Cortex of kidney (tissue), 1 donor: ENCODE measurements at places on chromosomes 3 and 15.

DNA sequence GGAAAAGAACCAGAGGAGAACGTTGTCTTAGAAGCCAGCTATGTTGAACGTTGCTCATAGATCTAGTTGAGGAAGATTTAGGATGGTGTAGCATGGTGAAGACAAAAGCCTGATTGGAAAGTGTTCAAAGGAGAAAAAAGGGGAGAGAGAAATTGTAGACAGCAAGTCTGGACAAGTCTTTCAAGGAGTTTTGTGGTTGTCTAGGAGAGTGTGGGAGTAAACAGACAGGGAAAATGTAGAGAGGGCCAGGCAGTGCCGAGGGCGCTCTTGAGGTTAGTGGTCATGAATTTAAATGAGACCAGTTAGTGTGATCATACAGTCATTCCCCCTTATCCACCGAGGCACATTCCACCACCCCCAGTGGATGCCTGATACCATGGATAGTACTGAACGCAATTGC, 167.5 kb upstream of the IL12A start:
- no peak for DNase-seq

GRCh38 chr3:130963878-130964277, 62.7 kb downstream of the ASTE1 start:
- DNase-seq = no peak

DNA sequence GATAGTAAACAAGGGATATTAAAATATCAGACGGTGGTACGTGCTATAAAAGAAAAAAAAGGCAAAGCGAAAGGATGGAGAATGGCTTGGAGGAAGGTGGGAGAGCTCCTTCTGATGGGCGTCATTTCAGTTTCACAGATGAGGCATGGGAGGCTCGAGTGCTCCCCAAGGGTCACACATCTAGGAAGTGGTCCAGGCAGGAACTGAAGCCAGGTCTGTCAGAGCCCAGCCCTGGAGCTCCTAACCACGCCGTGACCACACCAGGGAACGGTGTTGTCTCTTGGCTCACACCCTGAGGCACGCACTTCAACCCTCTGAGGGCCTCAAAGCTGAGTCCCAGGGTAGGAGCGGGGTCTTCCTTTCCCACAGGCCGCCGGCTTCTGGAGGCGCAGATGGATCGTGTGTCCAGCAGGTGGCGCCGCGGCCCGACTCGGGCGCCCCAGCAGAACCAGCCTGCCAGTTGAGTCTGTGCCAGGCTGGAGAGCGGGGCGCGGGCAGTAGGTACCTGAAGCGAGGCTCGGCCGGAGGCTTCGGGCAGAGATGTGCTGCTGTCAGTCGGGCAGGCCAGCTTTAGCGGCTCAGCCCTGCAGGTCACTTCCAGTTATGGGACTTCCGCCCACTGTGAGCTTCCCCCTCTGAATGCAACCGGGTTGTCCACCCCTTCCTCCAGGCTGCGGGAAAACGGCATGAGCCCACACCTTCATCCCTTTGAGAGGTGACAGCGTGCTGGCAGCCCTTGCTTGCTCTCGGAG, 68.1 kb downstream of the SLC6A1 start:
- no peak for DNase-seq

DNA sequence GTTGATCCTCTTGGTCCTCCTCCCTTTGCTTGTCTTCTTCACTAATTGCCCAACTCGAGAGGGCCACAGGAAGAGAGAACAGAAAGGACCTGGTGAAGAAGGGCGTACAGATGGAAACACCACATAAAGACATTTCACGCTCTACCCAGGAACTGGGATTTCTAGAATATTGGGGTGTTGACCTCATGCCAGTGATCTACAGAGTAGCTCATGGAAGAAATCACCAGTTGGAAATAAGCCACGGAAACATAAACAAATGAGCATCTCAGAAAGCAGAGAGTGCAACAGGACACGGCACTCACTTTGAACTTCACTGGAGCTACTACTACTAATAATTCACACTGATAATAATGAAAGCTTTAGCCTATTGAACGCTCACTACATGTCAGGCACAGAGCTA, 84.6 kb upstream of the ARHGEF3 start:
- no peak for DNase-seq

GRCh38 chr15:63495780-63496488, 8.5 kb upstream of the USP3 start:
- DNase-seq = no peak

GRCh38 chr15:96058103-96058851, 272.2 kb upstream of the NR2F2 start:
- DNase-seq = no peak

GRCh38 chr3:125207949-125208568, 4.5 kb downstream of the SLC12A8 start:
- DNase-seq = no peak

- no peak for DNase-seq
Measured at GRCh38 chr3:120033596-120033995, 60.7 kb downstream of the GSK3B start.

DNA sequence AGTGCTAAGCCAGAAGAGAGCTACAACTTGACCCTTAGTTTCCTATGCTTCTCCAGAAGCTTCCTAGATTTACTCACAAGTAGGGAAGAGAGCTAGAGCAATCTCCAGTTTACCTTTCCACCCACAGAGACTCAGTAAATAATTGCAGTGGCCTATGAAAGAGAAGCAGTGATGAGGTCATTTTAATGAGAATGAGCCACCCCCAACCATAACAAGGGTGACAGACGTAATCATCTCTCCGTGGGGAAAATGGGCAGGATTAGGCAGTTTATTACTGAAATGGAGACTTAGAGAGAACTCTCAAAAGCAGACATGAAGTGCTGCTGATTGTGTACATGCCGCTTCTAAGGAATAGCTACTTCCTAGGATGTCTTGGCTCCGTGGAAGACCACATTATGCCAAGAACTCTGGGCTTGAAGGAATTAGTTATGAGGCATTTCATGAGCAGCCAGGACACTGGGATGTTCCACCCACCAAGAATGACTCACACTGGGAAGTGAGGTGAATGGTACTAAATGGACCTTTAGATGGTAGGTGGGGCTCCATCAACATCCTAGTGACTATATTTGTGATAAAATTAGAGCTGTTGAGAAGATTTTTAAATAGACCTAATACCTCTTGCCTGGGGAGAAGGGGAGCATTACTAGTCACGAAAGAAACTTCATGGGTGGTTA, 160.9 kb downstream of the EDEM1 start:
- DNase-seq = no peak

- no peak for DNase-seq
Measured at GRCh38 chr3:38353151-38353550, 6.6 kb downstream of the XYLB start.

DNA sequence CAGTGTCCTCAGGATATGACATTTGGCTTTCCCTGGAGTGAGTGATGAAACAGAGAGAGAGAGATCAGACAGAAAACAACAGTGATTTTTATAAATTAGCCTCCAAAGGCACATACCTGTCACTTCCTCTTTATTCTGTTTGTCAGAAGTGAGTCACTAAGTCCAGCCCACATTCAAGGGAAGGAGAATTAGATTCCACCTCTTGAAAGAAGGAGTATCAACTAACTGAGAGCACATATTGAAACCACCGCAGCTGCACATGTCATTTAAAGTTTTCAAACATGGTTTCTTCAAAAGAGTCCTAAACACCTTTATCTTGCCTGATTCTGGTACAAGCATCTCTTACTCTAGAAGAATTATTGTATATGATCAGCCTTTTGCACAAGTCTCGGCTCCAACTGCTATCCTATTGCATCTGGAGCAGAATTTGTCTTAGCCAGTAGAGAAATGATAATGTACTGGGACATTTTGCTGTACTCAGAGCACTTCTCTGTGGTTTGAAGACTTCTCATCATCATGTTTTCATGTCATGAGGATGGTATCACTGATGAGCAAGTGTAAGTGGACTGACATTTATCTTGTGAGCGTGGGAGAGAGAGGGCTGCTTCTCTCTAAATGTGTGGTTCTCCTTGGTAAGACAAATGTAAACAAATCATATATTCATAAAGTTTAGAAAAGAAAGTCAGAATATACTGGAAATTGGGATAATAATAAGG, 338.9 kb upstream of the CFAP20DC start:
- DNase-seq = no peak

DNA sequence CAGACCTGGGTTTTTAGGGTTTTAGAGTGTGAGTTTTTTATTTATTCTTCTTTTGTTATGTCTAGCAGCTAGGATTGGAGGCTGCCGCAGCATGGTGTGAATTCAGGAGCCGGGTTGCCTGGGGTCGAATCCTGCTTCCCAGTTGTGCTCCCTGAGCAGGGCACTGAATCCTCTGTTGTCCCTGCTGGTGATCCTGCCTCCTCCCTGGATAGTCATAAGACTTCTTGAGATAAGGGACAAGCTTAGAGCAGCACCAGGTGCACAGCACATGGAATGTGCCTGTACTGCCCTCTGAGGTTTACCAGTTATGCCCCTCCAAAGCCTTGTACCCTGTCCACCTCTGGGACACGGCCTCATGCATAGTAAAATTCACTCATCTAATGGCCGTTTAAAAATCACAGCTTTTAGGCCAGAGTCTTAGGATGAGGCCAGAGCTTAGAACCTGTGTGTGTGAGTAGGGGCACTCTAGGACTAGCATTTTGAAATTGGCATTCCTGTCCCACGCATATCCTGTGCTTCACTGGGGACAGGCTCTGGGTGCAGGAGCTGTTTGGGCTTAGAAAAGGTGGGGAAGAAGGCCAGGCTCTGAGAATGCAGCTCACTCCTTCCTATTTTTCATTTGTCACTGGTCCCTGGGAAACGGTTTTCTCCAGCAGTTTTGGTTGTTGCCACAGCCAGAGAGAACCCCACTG, 47.7 kb downstream of the CHCHD6 start:
- no peak for DNase-seq

- DNase-seq = no peak
Measured at GRCh38 chr3:13612829-13613228, 63.9 kb downstream of the FBLN2 start.

- no peak for DNase-seq
Measured at GRCh38 chr3:85081191-85081906, 122.6 kb downstream of the CADM2 start.

DNA sequence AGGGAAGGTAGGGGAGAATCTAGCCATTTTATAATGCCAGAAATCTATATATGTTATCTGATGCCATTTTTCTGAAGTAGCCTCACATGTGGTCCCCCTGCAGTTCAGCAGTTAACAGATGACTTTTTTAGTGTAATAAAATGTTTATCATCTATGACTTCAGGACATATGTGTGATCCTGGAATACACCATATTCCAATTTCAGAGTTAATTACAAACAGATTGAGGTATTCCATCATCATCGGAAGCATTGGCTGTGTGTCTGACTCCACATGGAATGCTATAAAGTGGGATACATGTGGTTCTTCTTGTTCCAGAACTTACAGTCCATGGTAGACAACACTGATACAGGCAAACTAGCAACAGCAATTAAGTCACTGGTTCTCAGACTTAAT, 45.9 kb upstream of the LIMD1 start:
- DNase-seq = no peak

DNA sequence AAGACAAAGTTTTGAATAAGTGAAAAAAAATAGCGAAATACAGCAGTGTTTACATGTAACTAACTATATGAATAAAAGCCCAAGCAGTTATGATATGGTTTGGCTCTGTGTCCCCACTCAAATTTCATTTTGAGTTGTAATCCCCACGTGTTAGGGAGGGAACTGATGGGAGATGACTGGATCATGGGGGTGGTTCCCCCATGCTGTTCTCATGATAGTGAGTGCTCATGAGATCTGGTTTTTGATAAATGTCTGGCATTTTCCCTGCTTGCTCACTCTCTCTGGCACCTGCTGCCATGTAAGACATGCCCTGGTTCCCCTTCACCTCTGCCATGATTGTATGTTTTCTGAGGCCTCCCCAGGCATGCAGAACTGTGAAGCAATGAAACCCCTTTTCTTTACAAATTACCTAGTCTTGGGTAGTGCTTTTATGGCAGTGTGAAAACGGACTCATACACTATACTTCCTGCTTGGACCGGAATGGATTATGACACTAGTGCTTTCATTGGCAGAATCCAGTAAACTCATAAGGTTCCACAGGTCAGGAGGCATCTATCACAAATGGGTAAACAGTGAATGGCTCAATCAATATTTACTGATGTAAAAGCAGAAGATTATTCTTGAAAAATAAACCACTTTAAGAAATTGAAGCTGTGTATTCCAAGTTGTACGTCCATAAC, 192.1 kb downstream of the CBLB start:
- no peak for DNase-seq

DNA sequence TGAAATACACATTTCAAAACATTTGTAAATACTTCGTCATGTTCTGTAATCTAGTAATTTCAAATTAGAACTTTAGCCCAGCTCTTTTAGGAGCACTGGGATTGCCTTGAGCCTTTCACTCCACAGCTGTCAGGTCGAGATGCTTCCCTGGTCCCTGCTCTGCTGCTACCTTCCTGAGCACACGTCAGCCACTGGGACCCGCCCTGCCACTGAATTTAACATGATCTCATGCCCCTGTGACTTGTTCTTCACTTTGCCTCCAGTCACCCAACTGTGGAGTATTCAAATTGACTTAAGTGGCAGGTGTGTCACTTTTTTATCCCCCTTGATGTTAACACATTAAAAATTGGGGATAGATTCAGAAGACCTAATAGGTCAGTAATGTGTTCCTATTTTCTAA, 3.3 kb downstream of the ARRDC4 start:
- DNase-seq = no peak
